ENCODE measurements at places on chromosomes 3 and 15.

GRCh38 chr3:127858521-127858920, 36.2 kb upstream of the MGLL start:
- DNase-seq: no peak

- no peak for DNase-seq
Observed at GRCh38 chr3:26752466-26752865, 129.9 kb downstream of the LRRC3B start.

- DNase-seq: no peak
Observed at GRCh38 chr3:10748040-10748439, 68.0 kb upstream of the SLC6A11 start.

DNA sequence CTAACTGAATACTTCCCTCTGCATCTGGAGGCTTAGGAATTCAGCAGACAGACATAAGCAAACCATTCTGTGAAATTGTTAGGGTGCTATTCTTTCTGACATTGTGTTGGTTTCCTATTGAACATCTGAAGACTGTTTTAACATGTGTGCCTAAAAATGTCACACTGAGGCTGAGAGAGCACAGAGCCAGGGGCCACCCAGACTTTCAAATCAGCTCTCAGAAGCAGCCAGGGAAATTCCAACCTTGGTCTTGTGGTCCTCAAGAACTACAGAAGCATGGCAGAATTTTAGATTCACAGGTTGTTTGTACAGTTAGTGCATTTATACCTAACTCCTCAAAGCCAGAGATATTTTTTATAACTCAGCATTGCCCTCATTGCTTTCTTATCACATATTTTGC, 929.2 kb upstream of the CFAP20DC start:
- no peak for DNase-seq

DNA sequence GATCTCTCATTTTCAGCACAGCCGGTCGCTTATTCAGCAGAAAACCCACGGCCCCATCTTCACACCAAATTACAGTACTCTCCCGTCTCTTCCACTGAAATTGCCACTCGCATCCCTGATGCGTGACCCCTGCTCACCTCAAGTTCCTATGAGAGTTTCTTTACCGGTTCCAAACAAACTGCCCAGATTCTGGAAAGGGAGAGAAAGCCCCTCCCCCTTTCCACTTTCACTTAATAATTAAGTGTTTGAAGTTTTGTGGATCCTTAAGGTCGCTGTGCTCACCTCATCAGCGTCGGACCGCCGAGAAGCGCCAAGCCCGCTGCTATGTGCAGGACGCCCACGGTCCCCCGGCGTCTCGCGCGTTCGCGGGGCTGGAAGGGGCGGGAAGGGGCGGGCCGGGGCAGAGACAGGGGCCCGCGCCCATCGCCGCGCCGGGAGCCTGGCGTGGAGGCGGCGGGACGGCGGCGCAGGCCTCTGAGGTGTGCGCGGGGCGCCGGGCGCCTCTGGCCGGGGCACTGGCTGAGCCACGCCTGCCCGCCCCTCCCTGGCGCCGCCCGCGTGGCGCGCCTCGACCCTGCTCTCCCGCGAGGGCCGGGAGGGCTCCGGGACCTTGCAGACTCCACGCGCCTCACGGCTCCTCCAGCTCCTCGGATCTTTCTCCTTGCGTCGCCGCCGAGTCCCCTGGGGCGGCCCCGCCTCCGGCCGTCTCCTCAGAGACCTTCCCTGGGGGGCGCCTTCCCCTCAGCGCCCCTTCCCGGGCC, at the start of gene GPR156:
TSS of gene GPR156 (minus strand) at position 476 of the 761 bp plus-strand sequence. CDS start 41,124 bp downstream, outside the sequence.
- DNase-seq: no peak

- peak; percentile 36 for DNase-seq
Observed at GRCh38 chr3:55512571-55513343, 25.7 kb upstream of the WNT5A start.

- DNase-seq: no peak
Observed at GRCh38 chr3:122665226-122665786, 15.3 kb upstream of the PARP14 start.

GRCh38 chr15:92883163-92883875, 16.8 kb upstream of the CHD2 start:
- peak; percentile 65 for DNase-seq

DNA sequence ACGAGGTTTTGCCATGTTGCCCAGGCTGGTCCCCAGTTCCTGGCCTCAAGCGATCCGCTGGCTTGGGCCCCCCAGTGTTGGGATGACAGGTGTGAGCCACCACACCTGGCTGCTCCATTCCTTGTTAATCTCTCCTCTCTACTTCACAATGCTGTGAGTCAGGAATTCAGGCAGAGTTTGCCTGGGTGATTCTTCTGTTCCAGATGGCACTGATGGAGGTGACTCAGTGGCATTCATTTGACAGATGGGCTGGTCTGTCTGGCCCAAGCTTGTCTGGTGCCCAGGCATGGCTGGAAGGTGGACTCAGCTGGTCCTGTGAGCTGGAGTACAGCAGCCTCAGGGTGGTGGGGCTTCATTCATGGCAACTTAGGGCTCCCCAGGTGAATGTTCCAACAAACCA, 43.2 kb downstream of the SLC6A20 start:
- no peak for DNase-seq

- DNase-seq: no peak
Observed at GRCh38 chr15:43239732-43240491, 19.1 kb upstream of the EPB42 start.

DNA sequence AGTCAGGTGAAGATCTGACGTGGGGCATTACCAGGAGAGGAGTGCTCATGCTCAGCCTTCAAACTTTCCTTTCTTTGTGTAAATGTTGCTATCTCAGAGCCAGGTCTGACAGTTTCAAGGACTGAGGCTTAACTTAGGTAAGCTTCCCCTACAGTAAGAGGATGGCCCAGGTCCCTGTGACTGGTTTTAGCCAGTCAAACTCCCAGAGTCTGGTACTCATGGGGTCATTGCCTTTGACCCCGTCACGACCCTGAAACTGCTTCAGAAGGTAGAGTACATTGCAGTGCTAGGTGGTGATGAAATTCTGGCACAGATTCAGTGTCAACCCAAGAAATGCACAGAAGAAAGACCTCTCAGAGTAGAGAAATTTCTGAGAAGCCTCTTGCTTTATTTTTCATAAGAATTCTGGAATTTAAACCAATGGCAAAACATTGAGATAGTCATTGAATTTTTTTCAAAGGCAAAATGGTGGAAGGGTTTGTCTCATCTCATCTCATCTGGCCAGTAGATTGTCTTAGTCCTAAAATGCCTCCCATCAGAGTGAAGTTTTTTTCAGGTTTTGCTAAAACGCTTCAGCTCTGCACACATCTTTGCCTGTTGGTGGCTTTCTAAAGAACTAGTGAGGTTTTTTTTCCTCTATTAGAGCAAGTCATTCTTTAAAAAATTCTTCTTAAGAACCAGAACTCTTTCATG, 23.1 kb downstream of the ZBTB38 start:
- no peak for DNase-seq

- no peak for DNase-seq
Observed at GRCh38 chr3:816605-817004, 276.2 kb upstream of the CNTN6 start.

DNA sequence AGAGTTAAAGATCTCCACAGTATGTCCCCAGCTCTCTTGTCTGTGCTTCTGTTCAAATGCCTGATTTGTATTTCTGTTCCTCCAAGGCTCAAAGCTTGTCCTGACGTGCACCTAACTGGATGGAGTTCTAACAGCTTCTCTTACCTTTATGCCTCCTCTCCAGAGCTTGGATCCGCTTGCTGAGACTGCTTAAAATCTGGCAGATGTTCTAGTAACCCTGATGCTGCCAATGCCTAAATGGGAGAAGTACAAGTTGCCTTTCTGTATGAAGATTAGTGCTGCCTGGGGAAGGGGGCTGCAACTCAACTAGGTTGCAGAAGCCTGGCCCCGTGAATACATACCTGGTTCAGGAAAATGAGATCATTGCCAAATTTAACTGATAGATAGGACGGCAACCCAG, 354.5 kb upstream of the KCNMB2 start:
- peak; percentile 21 for DNase-seq

GRCh38 chr3:18964640-18965039, 183.7 kb upstream of the KCNH8 start:
- no peak for DNase-seq

DNA sequence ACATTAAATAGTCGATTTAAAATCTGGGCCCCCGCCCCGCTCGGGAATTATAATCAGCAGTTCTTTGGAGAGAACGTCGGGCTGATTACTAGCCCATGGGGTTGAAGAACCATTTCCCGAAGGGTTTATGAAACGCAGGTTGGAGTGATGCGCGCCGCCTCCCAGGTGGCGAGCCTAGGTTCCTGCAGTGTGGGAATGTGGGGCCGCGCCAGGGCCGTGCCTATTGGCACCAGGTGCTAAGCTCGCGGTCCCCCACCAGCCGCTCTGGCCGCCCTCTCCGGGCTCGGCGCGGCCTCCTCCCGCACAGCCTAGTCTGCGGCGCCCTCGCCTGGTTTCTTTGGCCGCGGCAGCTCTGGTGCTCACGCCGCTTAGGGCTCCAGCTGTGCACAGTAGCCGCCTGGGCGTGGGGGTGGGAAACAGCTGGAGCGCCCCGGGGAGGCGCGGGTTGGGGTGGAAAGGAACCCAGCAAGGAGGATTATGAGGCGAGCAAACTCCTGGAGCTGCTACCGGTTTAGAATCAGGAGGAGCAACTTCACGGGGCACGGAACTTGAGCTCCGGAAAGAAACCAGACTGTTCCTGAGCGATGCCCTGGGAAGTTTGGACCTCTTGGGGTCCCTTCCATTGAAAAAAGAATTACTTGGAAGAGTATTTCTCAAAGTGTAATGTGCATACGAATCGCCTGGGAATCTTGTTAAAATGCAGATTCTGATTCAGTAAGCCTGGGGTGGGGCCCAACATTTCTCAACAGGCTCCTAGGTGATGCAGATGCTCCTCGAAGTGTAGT, 5.6 kb upstream of the MECOM start:
- DNase-seq: peak; percentile 51

Measured in pons (tissue), 1 donor.